ENCODE measurements at places on chromosomes 1 and 21.
A peak's percentile ranks its signal among the peaks of the same experiment; 100 is the strongest.

GRCh38 chr1:15344800-15345704 lies 64.6 kb upstream of the EFHD2 start:
- DNase-seq = no peak

- DNase-seq = no peak
Observed at GRCh38 chr1:58818976-58819375, 35.1 kb upstream of the JUN start.

DNA sequence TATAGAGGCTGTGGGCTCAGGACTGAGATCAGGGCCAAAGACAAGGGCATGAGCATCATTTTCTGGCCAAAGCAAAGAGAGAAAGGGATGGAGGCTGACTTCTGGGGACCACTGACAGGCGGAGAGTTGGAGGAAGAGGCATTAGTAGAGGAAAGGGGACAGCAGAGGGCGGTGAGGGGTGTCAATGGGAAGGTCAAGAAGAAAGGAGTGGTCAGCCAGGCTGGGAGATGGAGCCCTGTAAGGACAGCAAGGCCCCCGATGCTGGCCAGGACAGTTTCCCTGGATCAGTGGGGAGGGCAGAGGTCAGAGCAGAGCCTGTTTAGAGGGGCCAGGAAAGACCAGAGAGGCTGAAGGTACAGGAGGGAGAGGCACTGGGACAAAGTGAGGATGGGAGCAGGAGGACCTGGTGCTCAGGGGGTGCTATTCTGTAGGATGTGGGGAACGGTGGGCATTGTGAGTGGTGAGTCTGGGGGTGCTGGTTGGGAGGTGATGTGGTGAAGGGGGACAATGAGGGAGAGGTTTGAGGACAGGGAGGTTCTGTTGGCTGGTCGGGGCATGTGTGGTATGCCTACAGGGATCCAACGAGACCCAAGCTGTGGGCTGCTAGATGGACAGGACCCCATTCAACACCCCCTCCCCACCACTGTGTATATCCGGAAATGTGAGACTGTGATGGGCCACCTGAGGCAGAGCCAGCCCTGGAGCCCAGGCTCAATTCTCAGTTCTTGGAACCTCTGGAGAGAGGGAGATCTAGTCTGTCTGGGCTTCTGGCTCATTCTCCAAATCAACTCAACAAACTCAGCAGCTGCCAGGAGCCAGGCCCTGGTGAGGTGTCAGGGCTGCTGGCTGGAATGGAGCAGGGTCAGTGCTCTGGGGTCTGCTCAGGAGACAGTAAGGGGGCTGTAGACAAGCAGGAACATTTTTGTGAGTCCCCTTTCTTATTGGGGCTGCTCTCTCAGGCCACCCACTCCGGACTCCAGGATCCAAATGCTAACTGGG lies 1.4 kb upstream of the FAM151A start:
- DNase-seq = no peak

- peak; percentile 12 for DNase-seq
Observed at GRCh38 chr1:19038096-19038495, 81.6 kb upstream of the IFFO2 start.

DNA sequence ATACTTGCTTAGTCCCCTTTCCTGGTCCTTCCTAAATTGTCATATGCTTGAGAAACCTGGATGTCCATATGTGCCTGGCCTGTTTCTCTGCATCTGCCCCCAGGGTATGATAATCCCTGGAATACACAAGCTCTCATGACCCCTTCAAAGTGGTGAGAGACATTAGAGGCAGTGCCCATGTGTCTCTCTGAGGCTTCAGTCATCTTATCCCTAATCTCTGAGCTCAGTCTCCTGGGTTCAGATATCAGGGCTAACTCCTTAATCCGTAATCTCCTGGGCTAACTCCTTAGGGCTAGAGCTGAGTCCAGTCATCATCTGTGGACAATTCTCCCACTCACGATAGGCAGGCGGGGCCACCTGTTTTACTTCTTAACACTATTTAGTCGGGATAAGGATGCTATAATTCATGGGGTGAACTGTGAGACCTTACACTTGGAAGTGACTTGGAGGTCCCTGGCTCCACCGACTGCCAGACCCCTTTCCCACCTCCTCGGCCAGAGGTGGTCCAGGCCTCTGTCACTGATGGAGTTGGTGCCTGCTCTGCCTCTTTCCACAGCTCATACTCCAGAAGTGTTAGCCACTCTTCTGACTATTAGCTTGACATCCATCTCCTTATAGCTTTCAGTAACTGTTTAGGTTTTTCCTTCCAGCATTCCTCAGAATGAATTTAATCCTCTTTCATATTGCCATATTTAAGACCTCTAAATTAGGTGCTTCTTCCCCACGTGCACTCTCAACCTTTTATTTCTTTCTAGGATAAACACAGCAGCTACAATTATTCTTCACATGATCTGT lies 22.7 kb downstream of the CCN1 start:
- no peak for DNase-seq

- no peak for DNase-seq
Observed at GRCh38 chr1:23726686-23727085, 16.6 kb upstream of the ELOA start.

DNA sequence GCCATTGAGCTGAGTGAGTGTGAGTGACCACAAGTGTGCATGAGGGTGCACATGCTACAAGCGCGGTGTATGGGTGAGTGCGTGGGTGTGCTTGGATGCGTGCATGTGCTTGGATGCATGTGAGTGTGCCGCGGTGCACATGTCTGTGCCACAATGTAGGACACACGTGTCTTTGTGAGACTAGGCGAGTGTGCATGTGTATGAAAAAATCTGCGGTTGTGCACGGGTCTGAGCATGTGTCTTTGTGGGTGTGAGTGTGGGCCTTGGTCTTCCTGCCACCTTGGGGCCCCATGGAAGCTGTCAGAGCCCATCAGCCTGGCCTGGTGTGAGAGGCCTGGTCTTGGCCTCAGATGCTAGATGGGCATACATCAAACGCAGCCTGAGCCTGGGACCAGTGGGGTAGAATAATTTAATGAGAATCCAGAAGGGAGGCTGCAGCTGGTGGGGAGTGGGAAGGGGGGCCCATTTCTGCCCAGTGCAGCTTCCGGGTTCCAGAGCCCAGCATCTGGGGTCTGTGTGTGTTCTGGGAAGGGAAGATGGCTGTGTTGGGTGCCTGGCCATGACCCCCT lies 103.9 kb upstream of the SLC2A1 start:
- DNase-seq = no peak

DNA sequence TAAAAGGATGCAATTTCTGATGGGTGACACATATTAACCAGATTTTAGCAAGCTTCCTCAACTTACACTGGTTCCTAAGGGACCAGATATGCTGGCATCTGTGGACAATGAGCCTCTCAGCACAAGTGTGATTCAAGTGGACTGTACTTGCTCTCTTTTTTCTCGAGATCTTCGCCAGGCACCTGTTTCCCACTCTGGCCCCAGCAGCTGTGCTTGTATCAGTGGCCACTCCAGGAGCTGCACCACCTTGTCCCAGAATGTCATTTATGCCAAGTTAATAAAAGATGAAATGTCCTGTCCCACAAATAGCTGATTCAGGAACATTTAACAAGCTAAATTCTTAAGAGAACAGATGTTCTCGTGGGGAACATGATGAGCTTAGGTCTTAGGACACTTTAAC lies 14.6 kb downstream of the C1orf198 start:
- DNase-seq = no peak

GRCh38 chr21:42439284-42440186 lies 35.8 kb downstream of the UBASH3A start:
- DNase-seq = peak; percentile 60

GRCh38 chr1:222665964-222666363 lies 46.3 kb downstream of the AIDA start:
- no peak for DNase-seq

DNA sequence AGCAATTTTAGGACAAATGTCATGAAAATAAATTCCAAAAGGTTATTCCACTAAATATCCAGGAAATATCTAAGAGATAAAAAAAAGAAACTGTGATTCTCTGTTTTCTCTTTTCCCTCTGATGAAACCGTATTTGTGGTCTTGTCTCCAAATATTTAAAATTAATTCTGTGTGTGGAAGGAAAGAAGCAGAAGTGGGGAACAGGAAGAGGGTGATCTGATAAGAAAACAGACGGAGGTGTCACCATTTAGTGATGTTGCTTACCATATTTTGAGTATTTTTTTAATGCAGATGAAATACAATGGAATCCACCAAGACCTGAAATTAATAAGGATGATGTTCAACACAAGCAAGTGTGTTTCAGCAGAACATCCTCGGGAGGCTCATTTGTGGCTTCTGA lies 29.6 kb downstream of the CLCA1 start:
- DNase-seq = no peak

DNA sequence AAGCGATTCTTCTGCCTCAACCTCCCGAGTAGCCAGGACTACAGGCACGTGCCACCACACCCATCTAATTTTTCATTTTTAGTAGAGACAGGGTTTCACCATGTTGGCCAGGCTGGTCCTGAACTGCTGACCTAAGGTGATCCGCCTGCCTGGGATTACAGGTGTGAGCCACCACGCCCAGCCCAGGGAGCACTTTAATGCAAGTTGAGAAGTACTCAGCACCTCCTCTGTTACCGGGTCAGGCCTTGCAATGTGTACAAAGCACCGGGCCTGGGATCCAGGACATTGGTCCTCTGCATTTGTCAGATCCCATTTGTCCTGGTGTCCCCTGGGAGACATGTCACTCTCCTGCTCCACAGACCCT lies 143.6 kb downstream of the TOMM20 start:
- DNase-seq = peak; percentile 30

- DNase-seq = no peak
Observed at GRCh38 chr1:59831529-59831928, 16.8 kb downstream of the HOOK1 start.

GRCh38 chr1:224543453-224543852 lies 72.7 kb upstream of the CNIH3 start:
- no peak for DNase-seq

DNA sequence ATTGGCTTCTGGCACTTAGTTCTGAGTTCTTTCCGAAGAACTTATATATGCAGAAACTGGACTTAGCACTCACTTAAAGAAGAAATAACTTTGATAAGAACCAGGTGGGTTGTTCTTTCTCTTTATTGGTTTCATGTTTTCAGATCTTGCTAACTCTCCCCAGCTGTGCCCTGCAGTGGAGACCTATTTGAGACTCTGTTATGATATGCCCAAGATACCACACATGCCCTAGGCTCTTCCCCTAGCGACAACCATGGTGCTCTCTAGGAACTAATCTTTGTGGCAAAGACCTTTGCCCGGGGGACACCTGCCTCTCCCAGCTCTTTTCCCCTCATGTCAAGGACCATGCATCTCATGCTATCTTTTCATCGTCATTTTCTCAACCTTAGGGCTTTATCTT lies 128.8 kb downstream of the PBX1 start:
- no peak for DNase-seq

GRCh38 chr1:234331507-234331906 lies 41.7 kb upstream of the COA6 start:
- no peak for DNase-seq

GRCh38 chr1:223203034-223203408 lies 60.0 kb upstream of the TLR5 start:
- no peak for DNase-seq

DNA sequence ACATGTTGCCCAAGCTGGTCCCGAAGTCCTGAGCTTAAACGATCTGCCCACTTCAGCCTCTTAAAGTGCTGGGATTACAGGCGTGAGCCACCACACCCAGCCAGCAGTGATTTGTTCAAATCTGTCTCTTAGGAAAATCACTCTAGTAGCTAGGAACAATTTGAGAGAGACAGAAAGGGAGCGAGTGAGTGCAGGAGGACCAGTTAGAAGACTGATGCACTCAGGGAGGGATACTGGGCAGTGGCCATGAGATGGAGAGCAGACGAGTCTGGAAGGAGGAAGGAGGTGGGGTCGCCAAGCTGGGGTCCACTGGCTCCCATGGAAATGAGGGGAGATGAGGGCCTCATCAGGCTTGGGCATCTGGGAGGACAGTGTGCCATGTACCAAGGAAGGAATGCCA lies 23.6 kb upstream of the SSBP3 start:
- DNase-seq = no peak

GRCh38 chr1:210618369-210618768 lies 289.7 kb downstream of the HHAT start:
- no peak for DNase-seq

GRCh38 chr1:42639116-42639515 lies 19.1 kb upstream of the PPIH start:
- DNase-seq = no peak

DNA sequence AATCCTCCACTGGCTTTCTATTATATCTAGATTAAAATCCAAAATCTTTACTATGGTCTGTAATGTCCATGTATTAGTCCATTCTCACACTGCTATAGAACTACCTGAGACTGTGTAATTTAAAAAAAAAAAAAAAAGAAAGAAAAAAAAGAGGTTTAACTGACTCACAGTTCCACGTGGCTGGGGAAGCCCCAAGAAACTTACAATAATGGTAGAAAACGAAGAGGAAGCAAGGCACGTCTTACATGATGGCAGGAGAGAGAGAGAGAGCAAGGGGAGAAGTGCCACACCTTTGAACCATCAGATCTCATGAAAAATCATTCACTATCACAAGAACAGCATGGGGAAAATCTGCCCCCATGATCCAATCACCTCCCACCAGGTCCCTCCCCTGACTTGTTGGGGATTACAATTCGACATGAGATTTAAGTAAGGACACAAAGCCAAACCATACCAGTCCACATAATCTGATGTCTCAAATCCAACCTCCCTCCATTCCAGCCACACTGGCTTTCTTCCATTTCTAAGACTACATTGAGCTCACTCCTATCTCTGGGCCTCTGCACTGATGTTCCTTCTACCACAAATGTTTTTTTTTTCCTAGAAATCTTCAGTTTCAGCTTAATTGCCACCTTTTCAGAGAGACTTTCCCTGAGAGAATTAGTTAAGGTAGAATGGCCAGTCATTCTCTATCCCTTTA lies 92.4 kb downstream of the EIF4G3 start:
- DNase-seq = no peak

DNA sequence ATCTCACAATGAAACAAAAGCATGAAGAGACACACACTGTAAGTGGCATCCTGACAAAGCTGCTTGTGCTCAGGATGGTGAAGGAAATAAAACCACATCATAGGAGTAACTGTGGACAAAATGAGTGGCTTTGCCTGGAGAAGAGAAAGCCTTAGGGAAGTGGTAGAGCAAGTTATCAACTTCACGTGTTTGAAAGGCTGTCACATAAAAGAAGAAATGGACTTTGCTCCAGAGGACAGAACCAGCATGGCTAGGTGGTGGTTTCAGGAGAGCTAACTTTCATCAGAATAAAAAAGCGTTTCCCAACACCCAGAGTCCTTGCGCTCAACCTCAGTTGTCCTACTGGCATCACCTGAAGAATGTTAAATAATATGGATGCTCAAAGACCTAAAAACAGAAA lies 139.9 kb downstream of the SETD4 start:
- DNase-seq = no peak

- no peak for DNase-seq
Observed at GRCh38 chr1:39328095-39328494, 123.6 kb downstream of the MACF1 start.

Data from activated T-cell treated with anti-CD3 and anti-CD28 coated beads, Interleukin-2, amount 50 U/mL, for 24 hours (primary cell).